ENCODE measurements at places on chromosomes 2 and 18.

DNA sequence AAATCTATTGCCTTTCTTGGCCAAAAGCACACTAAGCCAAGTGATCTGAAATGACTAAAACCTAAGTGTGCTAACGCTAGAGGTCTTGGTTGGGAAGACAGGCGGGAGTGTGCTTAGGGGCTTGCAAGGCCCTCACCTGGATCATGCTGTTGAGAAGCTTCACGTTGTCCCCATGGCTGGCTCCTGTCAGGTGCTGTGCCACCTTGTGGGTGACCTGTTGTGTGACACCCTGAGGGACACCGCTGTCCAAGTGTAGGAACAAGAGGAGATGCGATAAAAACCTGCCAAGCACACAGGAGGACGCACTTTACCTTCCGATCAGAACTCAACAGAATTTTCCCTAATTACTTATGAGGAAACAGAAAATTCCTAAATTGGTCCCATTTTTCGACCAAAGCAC is 50.8 kb downstream of the EPG5 start:
- DNase-seq: peak; percentile 6

DNA sequence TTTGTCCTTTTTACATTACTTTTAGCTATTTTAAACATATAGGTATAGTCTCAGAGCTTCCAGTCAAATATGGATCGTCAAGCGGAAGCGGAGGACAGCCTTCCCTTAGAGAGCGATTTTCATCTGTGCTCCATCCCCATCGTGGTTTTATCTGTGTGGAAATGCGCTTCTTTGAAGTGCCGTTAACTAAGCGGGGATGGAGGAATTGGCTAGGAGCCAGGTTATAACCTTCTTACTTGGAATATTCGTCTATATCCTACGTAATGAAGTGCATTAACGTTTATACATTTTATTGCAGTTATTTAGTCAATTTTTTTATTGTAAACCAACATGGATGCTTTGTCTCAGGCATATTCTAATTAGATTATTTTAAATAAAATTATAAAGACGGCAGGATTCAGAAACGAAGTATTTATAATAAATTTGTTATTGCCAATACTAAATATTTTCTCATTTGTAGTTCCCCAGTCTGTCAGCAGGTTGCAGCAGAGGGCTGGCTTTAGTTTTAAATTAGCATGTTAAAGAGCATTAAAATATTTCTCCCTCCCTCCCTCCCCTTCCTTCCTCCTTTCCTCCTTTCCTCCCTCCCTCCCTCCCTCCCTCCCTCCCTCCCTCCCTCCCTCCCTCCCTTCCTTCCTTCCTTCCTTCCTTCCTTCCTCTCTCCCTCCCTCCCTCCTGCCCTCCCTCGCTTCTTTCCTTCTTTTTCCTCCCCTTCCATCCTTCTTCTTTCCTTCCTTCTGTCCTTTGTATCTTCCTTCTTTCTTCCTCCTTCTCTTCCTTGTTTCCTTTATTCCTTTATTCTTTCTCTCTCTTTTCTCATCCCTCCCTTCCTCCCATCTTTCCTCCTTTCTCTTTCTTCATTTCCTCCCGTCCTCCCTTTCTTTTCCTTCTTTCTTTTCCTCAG is 80.6 kb upstream of the DOCK10 start:
- DNase-seq: no peak

DNA sequence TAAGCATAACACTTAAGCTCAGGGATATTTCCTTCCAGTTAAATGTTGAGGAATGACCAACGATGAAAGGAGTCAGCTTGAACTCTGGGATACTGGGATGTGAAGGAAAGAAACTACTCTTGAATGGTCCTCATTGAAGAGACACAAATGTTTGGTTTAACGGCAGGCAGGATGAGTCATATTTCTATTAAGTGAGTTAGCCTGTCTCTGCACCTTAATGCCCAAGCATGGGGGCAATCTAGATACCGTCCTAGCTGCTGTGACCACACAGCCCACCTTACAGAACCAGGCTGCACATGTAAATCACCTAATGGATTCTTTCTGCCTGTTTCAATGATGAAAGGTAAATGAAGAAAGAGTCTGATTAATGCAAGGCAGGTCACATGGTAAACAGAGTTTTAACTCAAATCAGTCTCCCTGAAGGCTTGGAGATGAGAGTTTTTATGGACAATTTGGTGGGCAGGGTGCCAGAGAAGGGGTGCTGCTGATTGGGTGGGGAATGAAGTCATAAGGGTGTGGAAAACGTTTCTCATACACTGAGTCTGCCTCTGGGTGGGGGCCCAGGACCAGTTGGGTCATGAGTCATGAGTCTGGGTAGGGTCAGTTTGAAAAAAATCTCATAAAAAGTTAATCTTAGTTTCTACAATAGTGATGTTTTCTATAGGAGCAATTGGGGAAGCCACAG is 144.6 kb upstream of the MMADHC start:
- DNase-seq: no peak

DNA sequence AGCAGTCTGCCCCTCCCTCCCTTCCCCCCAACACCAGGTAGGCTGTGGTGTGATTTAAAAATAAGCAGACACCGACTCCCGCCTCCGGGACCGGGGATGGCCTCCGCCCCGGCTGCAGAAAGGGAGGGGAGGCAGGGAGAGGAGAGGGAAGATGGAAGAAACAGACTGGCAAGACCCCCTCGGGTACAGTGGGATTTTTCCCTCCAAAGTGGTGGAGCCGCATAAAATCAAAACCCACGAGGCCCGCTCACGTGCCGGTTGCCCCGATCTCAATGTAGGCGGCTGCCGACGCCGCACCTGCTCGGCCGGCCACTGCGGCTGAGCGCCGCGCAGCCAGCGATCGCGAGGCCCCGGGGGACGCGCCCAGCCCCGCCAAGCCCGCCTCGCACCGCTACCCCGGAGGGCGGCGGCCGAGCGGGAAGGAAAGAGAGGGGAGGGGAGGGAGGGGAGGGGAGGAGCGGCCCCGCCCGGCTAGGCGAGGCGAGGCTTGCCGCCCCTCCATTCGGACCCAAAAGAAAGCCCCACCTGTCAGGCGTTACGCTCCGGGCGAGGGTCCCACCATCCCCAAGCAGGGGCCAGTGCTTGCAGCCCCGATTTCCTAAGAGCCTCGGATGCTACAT is 811 bp downstream of the ADD2 start:
- DNase-seq: peak; percentile 63

GRCh38 chr18:54805571-54806334 is 22.5 kb upstream of the RAB27B start:
- no peak for DNase-seq

GRCh38 chr2:190996947-190997346 is 17.0 kb downstream of the STAT1 start:
- no peak for DNase-seq

GRCh38 chr2:207167099-207167923 is 1.6 kb upstream of the KLF7 start:
- no peak for DNase-seq

DNA sequence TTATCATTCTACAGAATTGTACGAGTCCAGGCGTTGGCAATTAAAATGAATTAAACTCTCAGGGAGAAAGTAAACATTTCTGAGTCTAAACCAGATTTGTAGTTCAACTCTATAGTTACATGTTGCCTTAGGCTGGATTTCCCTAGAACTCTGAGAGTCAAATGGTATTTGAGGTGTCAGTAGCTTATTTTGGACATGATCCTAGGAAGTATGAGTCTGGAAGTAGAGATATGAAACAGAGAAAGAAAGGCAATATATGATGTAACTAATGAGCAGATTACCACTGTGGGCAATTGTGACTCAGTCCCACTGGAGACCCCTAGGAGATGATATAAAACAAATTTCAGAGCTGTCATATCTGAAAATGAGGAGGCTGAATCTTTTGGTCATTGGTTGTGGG is 199.1 kb upstream of the UBE2E3 start:
- DNase-seq: no peak

DNA sequence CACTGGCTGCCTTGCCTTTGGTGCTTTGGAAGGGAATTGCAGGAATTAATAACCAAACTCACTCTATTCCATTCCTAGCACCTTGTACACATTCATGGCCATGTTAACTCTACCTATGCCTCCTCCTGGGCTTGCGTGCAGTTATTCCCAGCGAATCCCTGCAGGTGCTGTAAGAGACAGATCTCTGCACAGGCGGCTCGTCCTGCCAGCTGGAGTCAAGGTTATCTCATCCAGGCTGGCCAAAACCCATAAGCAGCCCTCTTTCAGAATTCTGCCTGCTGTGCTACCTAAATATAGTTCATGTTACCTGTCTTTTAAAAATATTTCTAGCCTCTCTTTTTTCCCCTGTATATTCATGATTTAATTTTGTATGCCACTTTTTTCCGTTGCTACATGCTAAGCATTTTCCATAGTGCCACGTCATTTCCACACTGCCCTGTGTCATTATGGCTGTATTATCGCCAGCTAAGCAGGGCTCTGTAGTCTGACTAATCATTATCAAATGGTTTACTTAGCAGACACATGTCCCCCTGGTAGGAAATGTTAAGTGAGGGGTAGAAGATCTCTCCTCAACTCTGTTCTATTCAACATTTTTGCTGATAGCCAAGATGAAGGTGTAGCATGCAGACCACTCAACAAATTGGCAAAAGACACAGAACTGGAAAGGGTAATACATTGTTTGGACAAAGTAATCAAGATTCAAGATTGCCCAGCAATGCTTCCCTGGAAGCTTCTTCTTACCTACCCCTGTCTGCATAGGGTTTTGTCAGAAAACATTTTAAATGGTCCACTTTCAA is 79.7 kb upstream of the TAF1B start:
- no peak for DNase-seq

GRCh38 chr2:160141419-160141818 is 58.7 kb downstream of the ITGB6 start:
- no peak for DNase-seq

GRCh38 chr2:9278439-9278838 is 71.8 kb downstream of the ASAP2 start:
- DNase-seq: no peak

All from HEK293T (cell line).